Left renal pelvis (tissue), 4 donors: ENCODE measurements at places on chromosomes 7 and 10.

DNA sequence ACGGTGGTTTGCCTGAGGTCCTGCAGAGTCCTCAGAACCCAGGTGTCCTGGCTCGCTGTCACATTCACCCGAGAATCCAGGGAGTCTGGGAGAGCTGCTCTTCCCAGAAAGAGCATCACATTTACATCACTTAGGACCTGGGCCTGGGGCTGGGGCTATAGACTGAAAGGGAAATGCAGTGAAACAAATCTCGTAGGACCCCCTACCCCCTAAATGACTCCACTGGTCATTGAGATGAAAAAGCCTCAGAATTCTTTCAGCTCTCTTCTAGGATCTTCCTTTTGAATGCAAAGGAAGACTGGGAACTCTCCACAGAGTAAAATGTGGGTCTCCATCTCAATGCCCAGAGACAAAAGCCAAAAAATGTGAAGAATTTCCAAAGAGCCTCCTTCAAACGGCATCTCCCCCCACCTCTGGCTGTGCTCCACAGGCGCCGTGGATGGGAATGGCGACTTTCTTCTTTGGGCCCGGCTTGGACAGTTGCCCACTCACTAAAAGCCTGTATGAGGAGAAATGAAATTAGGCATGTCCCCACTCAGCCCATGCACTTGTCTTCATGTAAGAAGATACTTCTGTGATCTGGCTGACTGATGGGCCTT lies 49.0 kb upstream of the PODXL start:
- no peak for DNase-seq

DNA sequence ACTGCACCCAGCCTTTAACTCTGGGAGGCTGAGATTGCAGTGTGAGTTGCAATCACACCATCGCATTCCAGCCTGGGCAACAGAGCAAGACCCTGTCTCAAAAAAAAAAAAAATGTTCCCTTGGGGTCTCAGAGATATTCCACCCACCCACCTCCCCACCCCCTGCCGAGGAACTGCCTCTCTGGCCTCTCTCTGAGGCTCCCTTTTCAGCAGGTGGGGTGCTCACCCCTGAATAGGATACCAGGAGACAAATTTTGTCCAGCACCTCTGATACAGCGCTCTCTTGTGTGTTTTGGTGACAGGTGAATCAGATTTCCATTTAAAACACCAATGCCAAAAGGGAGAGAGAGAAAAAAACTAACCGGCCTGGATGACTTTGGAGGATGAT lies 92.6 kb upstream of the KIF5B start:
- no peak for DNase-seq

GRCh38 chr7:134435161-134435920 lies 23.6 kb downstream of the AKR1B1 start:
- DNase-seq = no peak

DNA sequence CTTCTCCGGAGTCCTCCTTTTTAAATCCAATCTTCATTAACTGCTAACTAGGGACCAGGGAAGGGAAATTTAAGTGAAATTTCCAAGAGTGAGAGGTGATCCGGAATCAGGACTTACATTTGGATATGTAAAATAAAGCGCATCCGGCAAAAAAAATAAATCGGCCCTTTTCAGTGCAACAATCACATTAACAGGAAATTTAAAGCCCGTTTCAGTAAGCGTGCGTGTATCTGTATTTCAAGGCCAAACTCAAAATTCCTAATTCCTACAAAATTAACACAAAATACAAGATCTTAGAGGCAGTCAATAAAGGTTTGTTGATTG lies 771 bp downstream of the DNAJC9 start:
- DNase-seq = no peak

DNA sequence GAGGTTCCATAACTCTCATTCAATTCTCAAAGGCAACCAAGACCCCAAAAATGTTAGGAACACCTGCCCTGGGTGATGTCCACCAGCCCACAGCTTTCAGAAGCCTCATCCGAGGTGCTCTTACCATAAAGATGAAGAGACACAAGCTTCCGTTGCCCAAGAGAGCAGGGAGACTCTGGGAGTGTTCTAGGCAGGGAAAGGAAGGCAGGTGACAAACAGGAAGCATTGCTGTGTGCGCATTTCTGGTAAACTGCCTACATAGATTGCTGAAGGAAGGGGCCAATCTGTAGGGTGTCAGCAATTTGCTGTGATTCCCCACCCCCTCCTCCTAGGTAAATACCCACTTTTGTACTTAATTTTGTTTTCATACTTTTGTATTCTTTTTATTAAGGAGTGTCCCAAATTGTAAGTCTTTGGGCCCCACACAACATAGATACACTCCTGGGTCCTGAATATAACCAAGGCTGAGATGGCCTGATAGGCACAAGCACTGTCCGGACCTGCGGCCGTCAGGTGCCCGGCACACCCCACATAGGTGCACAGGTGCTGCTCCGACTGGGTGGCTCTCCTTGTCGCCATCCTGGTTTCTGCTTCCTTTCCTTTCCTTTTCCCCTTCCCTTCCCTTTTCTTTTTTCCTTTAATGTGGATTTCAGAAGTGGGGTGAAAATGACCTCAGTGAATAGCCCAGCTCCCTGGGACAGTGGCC lies 51.4 kb upstream of the SMNDC1 start:
- DNase-seq = no peak

- no peak for DNase-seq
Measured at GRCh38 chr7:82539969-82540368, 96.4 kb upstream of the CACNA2D1 start.

- DNase-seq = no peak
Measured at GRCh38 chr7:19143881-19144574, 1.2 kb downstream of the FERD3L start.

DNA sequence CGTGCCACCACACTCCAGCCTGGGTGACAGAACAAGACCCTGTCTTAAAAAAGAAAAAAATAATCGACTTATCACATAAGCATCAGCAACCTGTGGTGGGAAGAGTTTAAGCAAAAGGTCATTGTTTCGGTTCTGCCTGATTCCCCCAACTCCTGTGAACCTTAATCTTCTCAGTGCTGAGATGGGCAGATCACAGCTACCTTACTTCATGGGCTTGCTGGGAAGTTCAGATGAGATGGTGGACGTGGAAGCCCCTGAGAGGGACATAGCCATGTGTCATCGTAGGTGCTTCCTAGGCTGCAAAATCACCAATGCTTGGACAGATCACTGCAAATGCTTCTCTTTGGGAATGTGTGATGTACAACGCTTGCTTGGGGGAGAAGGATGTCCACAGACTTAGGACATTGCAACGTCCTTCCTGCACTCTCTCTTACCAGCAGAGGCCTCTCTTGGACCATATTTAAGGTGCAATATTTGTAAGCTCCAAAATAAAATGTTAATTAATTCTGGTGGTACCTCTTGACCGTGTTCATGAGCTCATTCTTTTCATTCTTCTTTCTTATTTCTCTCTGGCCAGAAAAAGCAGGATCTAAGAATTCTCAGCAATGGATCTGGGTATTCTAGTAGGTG lies 8.6 kb downstream of the GJD4 start:
- no peak for DNase-seq

DNA sequence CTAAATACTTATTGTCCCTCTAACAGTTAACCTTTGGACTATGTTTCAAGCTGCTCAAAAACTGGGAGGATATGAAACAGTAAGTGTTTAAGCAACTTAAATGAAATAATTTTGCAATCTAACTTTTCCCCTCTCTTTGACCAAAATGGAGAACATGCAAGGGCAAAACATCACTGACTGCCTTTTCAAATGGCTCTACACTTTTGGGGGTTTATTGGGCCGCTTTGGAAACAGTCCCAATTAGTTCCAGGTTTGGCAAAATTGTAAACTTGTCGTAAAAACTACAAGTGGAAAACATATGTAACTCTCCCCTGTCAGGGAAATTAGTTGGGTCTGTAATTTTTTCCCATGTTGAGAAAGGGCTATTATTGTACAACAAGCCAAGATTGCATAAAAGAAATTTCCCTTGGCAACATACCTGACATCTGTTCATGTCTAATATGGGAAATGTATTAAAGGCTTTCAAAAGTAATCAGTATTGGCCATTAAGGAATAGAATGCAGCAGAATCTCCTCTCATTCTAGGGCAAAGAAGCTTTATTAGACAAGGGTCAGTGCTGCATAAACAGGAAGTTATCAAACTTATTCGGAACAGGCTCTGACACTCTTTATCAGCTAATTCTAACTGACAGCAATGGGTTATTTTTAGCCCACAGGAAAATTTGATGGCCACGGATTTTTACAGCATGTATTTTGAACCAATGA lies 157.9 kb downstream of the ARID5B start:
- no peak for DNase-seq

GRCh38 chr10:13993169-13993568 lies 337.6 kb downstream of the FRMD4A start:
- no peak for DNase-seq

DNA sequence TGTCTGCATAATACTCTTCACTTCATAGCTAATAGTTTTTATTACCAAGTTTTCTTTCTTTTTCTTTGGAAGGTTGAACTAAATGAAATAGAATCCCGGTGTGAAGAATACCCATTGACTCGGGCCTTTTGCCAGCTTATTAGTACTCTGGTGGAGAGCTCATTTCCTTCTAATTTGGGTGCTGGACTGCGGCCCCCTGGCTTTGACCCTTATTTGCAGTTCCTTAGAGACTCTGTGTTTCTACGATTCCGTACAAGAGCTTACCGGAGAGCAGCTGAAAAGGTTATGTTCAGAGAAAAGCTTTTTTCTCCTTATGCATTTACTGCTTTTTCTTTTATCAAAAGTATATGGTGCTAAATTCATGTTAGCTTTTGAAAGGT lies 40.2 kb downstream of the NUP205 start:
- DNase-seq = no peak

DNA sequence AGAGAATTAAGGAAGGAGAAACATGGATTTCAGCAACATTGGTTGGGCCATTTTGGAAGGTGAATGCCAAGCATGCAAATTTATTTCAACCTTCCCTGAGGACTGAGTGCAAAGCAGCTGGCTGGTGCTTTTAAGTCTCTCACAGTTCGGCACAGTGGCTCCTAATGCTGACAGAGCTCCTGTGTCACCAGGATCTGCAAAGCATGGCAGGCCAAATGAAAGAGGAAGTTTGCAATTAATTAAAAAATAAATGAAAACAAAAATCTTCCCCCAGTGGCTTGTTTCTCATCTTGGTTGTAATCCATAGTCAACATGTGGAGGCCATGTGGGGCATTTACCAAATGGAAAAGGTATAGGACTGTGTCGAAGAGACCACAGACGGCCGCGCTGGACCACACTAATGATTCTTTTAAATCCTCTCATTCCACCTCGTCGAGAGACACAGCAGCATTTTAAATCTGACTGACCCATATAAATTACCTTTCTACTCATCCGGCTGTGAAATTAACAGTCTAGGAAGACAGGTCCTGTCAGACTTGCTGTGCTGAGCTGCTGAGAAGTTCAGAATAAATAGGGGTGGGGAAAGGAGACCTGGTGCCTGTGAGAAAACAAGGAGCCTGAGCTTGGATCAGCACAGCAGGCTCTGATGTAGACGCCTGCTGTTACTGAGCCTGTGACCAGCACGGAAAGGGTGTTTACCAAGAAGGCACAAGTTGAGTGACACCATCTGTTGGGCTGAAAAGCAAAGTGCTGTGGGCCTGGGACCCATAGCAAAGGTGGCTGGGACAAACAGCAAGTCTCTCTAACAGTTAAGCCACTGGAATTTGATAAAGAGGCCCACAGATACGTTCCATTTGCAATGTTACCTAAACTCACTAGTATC lies 136.0 kb upstream of the COL1A2 start:
- DNase-seq = no peak

- no peak for DNase-seq
Measured at GRCh38 chr7:70647801-70648498, 484.0 kb upstream of the GALNT17 start.

DNA sequence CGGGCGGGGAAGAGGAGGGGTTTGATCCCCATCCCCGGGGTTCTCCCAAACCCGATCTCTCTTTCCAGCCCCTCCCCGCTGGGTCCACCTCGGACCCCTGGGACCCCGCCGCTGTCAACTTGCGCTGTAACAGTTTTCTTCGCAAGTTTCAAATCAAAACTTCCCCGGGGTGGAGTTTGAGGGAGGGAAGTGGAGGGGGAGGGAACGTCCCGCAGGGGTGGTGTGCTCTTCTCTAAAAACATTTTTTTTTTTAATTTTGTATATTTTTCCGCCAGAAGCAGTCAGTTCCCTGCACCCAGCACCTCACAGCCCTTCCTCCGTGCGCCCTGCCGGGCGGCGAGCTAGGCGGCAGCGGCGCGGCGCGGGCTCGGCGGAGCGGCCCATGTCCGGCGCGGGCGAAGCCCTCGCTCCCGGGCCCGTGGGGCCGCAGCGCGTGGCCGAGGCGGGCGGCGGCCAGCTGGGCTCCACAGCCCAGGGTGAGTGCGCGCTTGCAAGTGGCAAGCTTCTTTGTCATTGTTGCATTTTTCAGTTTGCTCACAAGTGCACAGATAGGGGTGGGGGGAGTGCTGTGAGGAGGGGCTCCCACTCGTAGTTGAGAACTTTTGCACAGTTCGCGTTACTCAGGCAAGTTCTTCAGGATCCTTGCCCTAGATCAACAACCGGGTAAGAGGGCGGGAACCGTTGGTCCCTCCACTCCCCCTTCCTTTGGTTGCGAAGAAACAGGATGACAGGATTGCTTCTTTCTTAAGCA lies 933 bp downstream of the MDFIC start:
- DNase-seq = peak; percentile 44

GRCh38 chr7:40587419-40587818 lies 452.6 kb downstream of the SUGCT start:
- DNase-seq = no peak

DNA sequence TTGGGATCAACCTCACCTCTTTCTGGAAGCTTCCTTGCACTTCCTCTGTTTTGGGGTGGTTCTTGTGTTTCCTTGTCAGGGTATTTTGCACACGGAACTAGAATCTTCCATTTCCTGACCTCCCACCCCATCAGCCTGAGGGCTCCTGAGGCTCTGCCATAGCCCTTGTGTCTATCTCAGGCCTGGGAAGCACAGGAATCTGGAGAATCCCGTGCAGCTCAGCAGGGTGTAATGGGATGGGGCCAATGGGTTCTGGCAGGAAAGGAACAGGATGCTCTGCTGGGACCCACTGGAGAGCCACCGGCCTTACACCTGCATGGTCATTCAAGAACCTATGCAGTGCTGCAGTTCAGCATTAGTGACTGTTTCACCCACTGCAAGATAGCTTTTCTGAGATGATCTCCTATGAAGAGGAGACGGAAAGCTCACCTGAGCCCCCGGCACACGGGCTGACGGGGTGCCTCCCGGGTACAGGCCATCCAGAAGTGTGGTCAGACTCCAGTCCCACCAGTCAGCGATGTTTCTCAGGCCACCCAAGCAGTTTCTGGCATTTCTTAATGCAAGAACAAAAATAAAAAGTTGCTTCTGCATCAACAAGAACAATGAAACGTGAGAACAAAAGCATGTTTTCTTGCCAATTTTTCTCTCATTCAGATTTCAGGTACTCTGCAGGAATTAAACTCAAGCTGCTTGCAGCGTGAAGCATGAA lies 133.2 kb downstream of the PKD1L1 start:
- no peak for DNase-seq
